ENCODE measurements at places on chromosomes 5 and 9. TPM values are rescaled to one million over a fixed set of nuclear protein-coding genes. Genes with fewer than 3 reads are reported as not detected.

DNA sequence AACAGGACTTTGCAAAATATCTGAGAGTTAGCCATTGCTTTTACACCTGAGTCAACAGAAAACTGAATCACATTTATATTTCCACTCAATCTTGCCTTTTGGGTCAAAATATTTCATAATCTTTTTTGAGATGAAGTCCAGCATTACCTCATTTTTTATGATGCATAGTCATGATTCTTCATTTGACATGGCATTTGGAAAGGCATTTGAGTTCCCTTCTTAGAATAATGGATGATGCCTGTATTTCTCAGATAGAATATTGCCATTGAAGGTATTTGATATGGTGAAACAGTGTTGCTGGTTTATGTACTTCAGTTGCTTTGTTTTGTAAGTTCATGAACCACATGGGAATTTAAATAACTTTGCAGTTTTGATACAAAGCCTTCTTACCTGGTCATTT lies 180.4 kb downstream of the PRR16 start:
- no peak for DNase-seq

- no peak for DNase-seq
Observed at GRCh38 chr5:2193542-2194235, 311.0 kb upstream of the IRX4 start.

DNA sequence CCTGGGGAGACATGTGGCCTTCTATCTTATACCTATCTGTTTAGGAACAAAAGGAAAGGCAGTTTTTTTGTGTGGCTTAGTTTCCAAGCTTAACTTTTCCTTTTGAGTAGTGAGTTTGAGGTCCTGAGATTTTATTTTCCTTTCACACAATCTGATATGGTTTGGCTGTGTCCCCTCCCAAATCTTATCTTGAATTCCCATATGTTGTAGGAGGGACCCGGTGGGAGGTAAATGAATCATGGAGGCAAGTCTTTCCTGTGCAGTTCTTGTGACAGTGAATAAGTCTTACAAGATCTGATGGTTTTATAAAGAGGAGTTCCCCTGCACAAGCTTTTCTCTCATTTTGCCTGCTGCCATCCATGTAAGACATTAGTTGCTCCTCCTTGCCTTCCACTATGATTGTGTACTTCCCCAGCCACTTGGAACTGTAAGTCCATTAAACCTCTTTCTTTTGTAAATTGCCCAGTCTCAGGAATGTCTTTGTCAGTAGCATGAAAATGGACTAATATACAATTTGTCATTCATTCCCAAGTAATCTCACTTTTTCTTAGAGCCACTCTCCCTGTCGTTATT lies 4.7 kb upstream of the CLTB start:
- DNase-seq: no peak

DNA sequence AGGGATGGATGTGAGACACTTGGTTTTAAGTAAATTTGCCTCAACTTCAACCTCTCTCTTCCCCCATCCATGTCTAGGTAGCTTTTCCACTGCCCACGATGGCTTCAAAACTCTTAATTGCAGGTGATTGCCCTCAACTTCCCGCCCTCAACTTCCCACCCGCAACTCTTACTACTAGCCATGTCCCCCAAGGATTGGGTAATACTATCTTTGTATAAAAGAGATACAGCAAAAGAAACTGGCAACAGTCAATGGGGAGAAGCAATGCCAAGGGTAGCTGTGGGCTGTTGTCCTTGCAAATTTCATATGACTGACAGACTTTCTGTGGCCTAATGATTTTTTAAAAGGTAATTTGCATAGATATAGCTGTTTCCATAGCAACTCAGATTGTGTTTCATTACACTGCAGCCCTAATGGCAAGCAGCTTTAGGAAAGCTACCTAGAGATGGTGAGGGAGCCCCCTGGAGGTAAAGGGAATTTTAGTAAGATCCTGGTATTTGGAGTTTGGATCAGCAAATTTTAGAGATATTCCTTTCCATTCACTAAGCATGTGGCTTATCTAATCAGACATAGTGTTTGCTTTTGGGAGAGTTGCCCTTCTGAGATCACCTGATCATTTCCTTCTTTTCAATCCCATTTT lies 421.5 kb upstream of the DAP start:
- DNase-seq: no peak

GRCh38 chr5:141992349-141992963 lies 20.4 kb downstream of the GNPDA1 start:
- DNase-seq: no peak

GRCh38 chr5:53343187-53343586 lies 137.2 kb upstream of the FST start:
- DNase-seq: peak; percentile 92

The ZNF367 gene
- 0.36 TPM for polyA plus RNA-seq

DNA sequence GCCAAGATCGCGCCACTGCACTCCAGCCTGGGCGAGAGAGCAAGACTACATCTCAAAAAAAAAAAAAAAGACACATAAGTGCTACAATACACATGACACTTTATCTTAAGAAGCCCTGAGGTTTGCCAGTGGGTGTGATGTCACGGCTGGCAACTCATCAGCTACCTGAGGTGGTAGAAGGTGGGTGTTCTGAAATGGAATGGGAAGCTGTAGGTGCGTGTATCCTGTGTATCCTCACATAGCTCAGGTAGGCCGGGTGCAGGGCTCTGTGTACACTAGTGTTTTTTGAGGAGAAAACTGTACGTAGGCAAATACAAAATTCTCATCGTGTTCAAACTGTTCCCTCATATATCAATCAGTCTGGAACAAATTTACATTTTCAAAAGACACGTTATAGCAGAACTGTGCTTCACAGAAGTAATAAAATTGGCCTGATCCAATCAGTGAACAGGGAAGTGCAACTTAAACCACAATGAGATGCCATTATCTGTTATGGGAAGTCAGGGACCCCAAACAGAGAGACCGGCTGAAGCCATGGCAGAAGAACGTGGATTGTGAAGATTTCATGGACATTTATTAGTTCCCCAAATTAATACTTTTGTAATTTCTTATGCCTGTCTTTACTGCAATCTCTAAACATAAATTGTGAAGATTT lies 10.4 kb downstream of the BICD2 start:
- DNase-seq: no peak

GRCh38 chr9:126947529-126947928 lies 32.9 kb downstream of the RALGPS1 start:
- DNase-seq: no peak

GRCh38 chr9:137205126-137206069 lies at the start of the genes NDOR1 and TMEM203:
TSS of gene NDOR1 (plus strand) at chr9:137205700. CDS start at chr9:137205778, 78 bp downstream.
TSS of gene TMEM203 (minus strand) at chr9:137205648. CDS start at chr9:137205414, 234 bp downstream.
- no peak for DNase-seq
